ENCODE measurements at places on chromosomes 6 and 20.

- DNase-seq, result no peak
Measured at GRCh38 chr6:147933224-147933623, 409.4 kb upstream of the SASH1 start.

DNA sequence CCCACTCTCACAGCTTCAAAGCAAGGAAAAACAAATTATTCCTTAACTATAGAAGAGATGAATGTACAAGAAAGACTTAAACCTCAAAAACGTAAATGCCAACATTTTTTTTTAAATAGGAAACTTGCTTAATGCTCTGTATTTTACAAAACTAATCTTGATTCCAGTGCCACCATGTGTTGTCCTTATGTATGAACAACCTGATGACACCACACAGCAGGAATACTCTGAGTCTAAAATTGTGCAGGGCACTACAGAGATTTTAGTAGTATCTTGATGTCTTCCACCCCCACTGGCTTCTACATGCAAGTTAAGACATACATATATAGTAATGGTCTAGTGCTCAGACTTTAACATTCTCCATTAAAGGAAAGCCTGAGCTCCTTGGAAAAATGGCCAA lies 46.2 kb downstream of the SRPK1 start:
- no peak for DNase-seq

DNA sequence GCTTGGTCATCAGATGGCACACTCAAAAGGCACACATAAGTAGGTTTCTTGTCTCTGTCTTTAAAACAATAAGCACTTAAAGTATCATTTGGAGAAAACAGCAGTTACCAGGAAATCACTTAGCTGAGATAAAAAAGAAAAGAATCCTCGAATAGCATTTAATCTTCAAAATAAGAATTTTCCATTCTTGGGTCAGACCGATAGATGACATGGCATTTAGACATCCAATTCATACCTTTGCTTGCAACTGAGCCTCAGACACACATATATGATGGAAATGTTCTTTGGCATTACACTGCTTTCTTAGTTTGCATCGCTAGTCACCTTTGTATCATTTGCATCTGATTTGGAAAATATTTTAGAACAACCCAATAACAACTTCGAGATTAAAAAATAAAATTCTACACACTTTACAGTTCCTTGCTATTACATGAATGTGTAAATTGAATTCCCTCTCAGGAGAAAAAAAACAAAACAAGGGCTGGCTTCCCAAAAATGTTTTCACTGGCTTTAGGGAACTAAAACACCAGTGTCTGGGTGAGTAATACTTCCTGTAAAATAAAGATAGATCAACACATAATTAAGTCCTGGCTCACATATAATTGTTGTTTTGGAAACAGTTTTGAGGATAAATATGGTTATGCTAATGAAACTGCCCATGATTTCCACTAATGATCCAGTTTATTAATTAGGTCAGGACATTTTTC lies 1.3 kb upstream of the RNF217 start:
- no peak for DNase-seq

DNA sequence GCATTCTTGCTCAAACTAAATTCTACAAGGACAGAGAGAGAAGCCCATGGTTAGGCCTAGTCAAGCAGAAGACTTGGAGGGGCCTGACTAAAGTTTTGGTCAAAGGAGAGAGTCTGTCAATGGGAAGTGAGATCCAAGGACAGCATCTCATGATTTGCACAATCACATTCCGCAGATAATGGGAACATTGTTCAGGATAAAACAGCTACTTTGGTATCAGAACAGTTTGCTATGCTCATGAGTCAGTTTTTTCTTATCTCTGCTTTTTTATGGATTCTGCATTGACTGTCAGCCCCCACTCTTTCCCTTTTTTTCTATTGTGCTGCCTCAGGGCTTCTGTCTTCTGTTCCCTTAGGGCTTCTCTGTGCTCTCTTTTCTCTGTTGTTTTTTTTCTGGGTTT lies 28.6 kb downstream of the AKAP7 start:
- no peak for DNase-seq

GRCh38 chr6:116363759-116364158 lies 7.0 kb upstream of the DSE start:
- no peak for DNase-seq

DNA sequence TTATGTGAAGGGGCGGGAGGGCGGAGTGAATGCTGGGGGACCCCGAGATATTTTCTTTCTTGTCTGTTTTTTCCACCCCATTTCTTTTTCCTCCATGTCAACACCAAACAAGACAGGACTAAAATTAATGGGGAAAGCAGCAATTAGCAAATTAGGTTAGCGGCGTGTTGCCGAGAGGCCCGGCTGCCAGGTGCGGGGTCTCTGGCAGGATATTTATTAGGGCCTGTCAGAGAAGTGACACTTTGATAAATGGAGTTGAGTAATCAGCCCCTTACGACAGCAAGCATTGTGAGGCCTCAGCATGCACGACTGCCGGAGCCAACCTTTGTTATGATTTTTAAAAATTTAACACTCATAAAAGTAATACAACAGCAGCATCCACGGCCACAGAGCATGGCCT lies 193.8 kb downstream of the DHX35 start:
- no peak for DNase-seq

GRCh38 chr20:50508171-50508755 lies 1.9 kb upstream of the PTPN1 start:
- peak; percentile 52 for DNase-seq

- DNase-seq, result no peak
Measured at GRCh38 chr6:95589067-95589466, 11.7 kb downstream of the MANEA start.

- no peak for DNase-seq
Measured at GRCh38 chr6:130997061-130997753, 65.8 kb downstream of the EPB41L2 start.

- DNase-seq, result no peak
Measured at GRCh38 chr6:106939208-106939607, 35.3 kb downstream of the CD24 start.

GRCh38 chr6:95203153-95203754 lies 374.1 kb upstream of the MANEA start:
- no peak for DNase-seq

DNA sequence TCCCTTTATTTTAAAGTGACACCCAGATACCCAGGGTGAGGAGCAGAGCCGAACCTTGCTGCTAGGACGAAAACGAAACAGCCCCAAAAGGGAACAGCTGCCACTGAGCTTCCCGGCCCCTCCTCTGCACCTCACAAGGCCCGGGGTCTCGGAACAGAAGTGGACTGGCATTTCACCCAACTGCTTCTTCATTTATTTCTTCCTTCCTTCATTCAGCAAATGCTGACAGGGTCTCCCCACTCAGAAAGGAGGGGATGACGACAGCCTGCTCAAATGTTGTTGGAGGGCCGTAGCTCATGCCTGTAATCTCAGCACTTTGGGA lies 220.3 kb downstream of the PREX1 start:
- DNase-seq, result peak; percentile 70

DNA sequence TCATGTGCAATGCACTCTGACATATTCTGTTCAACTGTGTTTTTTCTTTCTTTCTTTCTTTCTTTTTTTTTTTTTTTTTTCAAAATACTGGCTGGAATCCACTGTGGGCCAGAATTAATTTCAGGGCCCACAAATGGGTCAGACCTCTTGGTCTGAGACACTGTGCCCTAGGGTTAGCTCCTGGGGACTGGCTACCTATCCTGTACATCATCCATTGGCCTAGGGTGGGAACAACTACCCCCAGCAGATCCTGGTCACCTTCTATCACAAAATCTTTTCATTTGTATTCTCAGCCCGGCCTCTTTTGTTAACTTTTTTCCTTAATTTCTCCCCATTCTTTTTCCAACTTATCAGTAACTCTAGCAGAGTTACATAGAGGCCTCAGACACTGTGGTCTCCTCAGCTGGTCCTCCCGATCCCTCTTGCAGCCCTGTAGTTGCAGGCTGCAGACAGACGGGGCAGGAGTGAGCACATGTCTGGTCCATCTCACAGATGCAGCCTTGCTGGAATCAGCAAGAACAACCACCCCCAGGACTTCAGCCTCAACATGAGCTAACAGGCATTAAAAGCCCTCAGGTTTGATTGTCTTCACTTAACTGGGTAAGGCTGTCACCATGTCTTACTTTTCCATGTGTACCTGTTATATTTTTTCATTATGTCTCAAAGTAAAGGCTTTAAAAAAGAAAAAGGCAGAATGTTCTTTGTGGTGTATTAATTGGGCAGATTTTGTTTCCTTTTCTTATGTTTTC lies 41.3 kb downstream of the TXLNB start:
- no peak for DNase-seq

GRCh38 chr6:96853083-96853482 lies 15.8 kb upstream of the GPR63 start:
- no peak for DNase-seq

GRCh38 chr6:148700047-148700715 lies 46.6 kb upstream of the UST start:
- DNase-seq, result no peak
